ENCODE measurements at places on chromosomes 2 and 18.

DNA sequence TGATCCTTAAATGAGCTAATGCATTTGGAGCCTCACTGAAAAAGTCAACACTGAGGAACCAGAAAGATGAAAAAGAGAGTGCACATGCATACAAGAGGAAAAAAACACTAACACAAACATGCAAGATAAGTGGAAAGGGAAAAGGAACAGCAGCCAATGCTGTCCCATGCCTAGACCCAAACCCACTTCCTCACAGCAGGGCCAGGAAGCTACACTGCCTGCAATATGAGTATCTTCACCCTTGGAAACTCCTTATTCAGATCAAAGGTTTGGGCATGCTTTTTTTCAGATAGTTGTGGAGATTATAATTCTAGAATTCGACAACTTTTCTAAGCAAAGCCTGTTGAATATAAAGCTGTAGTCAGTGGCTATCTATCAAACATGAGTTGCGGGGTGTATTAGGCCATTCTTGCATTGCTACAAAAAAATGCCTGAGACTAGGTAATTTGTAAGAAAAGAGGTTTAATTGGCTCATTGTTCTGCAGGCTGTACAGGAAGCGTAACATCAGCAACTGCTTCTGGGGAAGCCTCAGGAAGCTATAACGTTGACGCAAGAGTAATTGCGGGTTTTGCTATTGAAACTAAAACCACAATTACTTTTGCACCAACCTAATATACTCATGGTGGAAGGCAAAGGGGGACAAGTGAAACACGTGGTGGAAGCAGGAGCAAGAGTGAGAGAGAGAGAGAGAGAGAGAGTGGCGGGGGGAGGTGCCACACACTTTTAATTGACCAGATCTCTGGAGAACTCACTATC, 138.2 kb downstream of the MBD2 start:
- DNase-seq = no peak

DNA sequence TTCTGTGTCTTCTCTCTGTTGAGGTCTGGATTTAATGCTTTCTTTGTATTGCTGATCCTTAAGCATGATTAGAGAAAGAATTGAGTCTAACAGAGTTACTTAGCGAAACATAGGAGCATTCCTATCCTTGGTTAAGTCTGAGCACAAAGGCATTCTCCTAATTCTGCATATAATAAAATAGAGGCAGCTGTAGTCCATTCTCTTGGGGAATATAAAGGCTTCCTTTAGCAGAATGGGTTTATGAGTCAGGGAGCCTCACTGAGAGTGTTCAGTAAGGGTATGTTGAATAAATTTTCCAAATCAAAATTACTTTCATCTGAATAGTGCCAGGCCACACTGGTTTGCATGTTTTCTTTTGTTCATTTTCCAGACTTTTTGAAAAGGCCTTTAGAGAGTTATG, 101.5 kb downstream of the GALNT1 start:
- DNase-seq = no peak

DNA sequence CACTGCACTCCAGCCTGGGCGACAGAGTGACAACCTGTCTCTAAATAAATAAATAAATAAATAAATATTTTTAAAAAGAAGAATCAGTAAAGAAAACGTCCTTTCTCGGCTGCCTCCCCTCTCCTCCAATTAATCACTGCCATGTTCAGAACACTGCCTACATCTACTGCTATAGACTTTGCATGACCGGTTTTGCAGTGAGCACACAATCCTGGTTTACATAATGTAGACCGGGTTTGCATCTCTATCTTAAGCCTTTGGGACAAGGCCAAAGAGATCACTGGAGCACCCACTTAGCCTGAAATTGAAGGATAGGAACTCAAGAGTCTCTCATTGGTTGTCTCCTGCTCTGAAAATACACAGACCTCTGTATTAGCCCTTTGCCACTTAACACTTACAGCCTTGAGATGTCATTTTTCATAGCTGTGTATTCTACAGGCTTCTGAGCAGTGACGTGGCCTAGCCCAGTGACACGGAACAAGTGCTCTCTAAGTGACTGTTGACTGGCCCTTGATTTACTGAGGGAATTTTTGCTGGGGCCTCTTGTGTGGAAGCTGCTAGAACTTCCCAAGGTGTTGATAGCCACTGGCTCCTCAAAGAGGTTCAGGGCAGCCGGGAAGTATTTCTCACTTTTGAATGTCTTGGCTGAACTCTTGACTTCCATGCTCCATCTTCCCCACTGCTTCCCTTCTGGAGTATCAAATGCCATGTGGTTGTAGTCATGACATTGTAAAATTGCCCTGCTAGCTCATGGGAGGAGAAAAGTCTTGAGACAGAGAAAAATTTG, 45.3 kb upstream of the CCBE1 start:
- no peak for DNase-seq

DNA sequence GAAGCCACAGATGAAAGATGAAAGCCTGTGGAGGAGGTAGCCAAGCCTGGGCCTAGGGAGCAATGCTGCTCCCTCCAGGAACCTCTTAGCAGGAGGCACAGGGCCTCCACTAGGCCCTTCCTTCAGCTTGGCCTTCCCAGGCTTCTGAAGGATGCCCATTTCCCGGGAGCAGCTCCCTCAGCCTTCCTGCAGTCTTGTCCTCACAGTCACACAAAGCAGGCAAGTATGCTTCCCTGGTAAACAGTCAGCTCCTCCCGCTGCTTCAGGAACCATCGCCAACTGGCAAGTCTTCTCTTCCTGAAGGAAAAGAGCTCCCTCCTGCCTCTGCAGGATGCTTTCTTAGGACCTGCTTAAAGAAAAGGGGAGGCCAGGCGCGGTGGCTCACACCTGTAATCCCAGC, 53.2 kb downstream of the SMAD7 start:
- no peak for DNase-seq

GRCh38 chr2:200669308-200669707, 83.5 kb downstream of the AOX1 start:
- no peak for DNase-seq

DNA sequence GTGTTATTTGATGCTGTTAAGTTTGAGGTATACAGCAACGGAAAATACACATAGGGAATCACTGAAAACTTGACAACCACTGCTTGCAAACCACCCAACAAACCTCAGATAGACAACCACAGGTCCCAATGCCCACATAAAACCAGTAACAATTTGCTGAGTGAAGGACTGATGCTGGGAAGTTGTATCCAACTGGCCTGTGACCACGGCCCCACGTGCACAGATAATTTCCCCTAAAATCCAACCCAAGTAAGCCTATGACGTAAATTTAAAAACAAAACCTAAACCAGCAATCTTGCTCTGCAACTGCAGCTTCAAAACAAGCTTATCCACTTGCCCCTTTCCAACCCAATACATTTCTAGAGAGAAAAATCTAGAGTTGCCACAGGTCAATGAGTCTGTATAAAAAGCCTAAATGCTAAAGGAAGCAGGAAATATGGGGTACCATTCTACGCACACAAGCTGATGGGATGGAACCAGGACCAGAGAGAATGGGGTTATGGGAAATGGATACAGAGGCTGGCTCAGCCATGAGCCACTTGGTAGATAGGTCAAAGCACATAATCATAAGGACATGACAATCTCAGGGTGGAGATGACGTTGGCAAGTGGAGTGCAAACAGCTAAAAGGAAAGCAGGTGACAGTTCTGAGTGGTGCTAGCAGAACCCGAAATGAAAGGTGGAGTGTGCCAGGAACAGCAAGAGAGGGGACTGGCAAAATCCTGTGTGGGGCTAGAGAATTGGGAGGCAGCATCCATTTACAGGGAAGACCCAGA, 27.8 kb upstream of the CREB1 start:
- no peak for DNase-seq

DNA sequence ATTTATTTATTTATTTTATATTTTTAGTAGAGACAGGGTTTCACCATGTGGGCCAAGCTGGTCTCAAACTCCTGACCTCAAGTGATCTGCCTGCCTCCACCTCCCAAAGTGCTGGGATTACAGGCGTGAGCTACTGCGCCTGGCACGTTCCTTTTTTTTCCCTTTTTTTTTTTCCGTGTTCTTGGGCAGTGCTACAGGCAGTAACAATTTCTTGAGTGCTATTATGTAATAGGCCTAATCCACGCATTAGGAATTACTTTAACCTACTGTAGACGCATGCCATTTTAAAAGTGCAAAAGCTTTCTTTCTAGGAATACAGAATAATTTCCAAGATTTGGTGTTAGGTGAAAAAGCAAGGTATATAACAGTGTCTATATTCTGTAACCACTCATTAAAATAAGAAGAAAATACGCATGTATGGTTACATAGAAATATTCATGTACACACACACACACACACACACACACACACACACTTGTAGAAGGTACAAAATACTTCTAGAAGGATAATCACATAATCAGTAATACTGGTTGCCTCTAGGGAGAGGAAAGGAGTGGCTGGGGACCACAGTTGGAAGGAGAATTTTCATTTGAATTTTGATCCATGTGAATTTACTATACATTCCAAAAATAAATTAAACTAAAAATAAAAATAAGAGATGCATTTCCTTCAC, 92.3 kb downstream of the METTL8 start:
- no peak for DNase-seq

DNA sequence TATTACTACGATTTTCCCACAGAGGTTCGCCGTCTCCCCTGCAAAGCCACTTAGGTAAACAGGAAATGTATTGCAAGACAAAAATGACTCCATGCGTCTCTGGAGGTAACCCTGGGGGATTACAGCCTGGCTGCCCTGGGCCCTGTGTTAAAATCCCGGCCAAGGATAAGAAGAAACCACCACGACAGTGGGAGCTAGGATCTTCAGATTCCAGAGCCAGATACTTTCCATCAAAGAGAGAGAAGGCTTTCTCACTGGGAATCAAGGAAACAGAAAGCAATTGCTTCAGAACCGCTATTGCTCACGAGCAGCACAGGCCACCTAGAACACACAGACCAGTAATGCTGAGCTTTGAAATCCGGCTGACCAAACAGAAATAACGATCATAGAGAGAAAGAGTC, 97.9 kb upstream of the ZNF516 start:
- DNase-seq = no peak

- DNase-seq = no peak
Observed at GRCh38 chr2:199842631-199843395, 8.2 kb downstream of the FTCDNL1 start.

DNA sequence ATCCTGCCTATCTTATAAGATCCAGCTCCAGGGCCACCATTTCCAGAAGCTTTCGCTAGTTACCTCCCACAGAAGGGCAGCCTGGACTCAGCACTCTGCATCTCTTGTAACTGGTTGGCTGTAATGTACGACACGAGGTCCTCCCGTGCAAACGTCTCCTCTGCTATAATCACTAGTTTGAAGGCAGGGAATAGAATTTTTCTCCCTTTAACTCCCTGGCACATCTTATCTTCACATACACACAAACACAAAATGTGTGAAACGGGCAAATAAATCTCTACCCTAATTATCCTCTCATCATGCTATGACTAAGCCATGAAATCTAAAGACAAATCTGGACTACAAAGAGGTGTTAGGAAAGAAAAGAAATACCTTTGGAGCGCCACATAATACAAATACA, 36.8 kb downstream of the RNU4ATAC start:
- no peak for DNase-seq

GRCh38 chr2:165044505-165045303, 89.4 kb upstream of the SLC38A11 start:
- DNase-seq = no peak

DNA sequence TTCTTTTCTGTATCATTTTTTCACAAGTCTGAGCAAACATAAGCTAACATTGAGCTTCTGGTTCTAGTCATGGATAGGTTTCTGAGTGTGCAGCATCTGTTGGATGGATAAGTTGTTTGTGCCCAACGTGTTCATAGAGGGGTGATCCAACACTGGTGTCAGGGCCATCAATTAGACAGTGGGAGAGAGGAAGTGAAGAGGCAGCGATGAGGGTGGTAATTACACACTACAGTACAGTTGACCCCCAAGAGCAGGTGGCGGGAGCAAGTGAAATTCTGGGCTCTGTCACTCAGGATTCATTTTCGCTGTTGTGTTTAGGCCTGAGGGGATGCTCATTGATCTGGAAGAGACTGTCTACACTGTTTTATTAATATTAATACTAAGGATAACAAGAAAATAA, 180.0 kb upstream of the CXCR4 start:
- no peak for DNase-seq

- no peak for DNase-seq
Observed at GRCh38 chr2:48092846-48093803, 186.8 kb upstream of the FBXO11 start.

- no peak for DNase-seq
Observed at GRCh38 chr2:234670052-234670451, 173.2 kb upstream of the ARL4C start.

- no peak for DNase-seq
Observed at GRCh38 chr18:44898498-44898897, 217.8 kb downstream of the SETBP1 start.

GRCh38 chr2:29273004-29273684, 157.9 kb downstream of the CLIP4 start:
- no peak for DNase-seq

DNA sequence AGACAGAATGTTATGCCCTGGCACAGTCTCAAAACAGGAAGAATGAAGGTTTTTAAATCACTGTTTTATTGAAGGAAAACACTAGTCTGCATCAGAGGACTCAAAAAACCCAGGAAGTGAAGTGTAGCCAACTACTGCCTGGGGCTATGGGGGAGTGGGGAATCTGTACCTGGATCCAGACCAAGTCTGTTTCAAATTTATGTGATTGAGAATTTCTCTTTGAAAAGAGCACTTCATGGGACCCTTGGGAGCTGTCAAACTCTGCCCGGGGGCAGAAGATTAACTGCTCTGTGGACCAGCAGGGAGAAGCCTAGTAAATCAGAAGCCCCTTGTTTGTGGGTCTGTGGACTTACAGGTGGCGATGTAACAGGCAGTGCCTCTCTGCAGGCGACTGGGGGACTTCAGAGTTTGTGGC, 45.3 kb upstream of the TANC1 start:
- DNase-seq = no peak

DNA sequence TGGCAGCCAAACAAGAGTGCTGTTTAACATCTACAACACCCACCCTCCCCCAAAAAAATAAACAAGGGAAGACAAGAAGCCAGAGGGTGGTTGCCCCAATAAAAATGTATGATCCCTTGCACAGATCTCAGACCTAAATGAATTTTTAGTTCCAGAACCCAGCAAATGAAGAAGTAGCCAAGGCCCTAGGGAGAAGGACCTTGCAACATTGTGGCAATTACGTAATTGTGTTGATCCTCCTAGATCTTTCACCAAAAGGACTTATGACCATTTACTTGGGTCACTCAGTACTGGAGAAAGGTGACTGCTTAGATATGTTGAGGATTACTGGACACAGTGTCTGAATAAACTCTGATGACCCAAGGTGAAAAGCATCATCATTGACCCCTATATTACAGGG, 1393.8 kb downstream of the LRP1B start:
- DNase-seq = no peak

- no peak for DNase-seq
Observed at GRCh38 chr2:233436191-233436581, 81.9 kb downstream of the DGKD start.

DNA sequence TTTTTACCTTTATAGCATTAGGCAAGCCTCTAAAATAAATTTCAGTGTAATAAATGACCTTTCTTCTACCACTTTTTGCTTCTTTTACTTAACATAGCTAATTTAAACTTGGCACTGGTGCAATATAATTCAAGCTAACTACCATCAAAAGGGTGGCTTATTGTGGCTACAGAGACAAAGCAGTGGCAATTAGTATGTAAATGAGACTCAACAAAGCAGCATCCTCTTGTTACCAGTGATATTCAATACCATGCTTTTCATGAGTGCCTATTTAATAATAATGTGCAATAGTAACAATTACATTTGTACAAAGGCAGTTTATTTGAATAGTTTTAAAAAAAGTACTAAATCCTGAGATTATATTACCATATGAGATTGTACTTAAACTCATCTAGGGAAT, 93.4 kb downstream of the SOS1 start:
- no peak for DNase-seq

GRCh38 chr2:3403587-3404334, 24.3 kb downstream of the TRAPPC12 start:
- DNase-seq = no peak

GRCh38 chr18:62766266-62766665, 50.9 kb downstream of the PHLPP1 start:
- DNase-seq = no peak

All from stimulated activated CD4-positive, alpha-beta T cell treated with anti-CD3 and anti-CD28 coated beads, Interleukin-1b, Interleukin-23, amount 100 ng/mL, for 24 hours (primary cell).